GM23248 (cell line): ENCODE measurements at places on chromosomes 7 and 10.
A peak's percentile ranks its signal among the peaks of the same experiment; 100 is the strongest.

GRCh38 chr10:63268149-63268797 lies 135.1 kb downstream of the NRBF2 start:
- DNase-seq: peak; percentile 58

DNA sequence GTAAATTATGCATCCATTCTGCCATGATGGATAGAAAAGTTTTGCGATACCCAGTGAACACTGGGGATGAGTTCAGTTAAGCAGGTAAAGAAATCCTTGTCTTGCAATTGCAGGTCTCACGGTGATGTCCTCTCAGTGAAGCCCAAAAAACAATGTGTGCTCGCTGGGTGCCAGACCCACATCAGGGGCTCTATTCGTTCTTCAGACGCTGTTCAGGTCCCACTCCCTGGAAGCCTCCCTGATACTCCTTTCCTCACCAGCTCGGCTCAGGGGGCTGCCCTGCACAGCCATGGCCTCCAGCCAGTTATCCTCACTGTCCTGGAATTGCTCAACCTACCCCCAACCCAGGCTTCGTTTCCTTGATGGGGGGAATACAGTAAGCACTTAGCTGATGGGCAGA lies 323.5 kb downstream of the ADARB2 start:
- DNase-seq: no peak

DNA sequence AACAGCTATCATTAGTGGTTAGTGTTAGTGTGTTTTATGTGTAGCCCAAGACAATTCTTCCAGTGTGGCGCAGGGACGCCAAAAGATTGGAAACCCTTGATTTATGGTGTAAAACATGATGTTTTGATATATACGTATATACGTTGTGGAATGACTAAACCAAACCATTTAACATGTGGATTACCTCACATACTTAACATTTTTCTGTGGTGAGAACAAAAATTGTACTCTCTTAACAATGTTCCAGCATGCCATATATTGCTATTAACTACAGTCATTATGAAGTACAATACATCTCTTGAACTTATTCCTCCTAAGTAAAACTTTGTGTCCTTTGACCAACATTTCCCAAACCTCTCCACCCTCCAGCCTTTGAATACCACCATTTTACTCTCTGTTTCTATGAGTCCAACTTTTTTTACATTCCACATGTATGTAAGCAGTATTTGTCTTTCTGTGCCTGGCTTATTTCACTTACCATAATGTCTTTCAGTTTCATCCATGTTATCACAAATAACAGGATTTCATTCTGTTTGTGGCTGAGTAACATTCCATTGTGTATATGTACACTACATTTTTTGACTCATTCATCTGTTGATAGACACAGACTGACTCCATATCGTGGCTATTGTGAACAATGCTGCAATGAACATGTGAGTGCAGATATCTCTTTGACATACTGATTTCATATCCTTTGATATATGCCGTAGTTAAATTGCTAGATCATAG lies 42.2 kb upstream of the MAGI2 start:
- peak; percentile 78 for DNase-seq

- DNase-seq: peak; percentile 86
Observed at GRCh38 chr7:40299097-40299496, 164.3 kb downstream of the SUGCT start.

DNA sequence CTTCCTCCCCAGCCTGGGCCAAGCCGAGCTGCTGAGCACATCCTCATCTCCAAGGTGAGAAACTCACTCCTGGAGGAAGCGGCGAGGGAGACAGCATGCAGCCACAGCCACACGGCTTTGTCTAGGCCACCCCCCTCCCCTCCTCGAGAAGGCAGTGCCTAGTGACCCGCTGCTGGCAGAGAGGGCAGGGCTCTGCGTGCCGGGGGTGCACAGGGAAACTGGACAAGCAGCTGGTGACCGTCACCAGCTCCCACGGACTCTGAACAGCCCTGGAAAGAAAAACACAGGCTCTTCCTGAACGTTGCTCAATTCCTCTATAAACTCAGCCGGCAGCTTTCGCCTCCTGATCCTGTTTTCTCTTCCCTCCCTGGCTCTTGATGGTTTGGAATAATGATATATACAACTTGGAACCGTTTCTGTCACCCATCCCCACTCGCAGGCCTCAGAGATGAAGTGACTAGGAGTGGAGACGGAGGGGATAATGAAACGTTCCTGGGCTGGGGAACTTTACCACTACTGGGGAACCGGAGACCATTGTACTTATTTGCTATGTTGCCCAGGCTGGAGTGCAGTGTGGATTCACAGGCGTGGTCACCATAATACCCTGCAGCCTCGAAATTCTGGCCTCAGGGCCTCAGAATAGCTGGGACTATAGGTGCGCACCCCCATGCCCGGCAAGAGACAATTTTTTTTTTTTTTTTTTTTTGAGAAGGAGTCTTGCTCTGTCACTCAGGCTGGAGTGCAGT lies 19.3 kb downstream of the PAPOLB start:
- DNase-seq: peak; percentile 4

- no peak for DNase-seq
Observed at GRCh38 chr7:43077285-43077684, 35.2 kb upstream of the HECW1 start.

DNA sequence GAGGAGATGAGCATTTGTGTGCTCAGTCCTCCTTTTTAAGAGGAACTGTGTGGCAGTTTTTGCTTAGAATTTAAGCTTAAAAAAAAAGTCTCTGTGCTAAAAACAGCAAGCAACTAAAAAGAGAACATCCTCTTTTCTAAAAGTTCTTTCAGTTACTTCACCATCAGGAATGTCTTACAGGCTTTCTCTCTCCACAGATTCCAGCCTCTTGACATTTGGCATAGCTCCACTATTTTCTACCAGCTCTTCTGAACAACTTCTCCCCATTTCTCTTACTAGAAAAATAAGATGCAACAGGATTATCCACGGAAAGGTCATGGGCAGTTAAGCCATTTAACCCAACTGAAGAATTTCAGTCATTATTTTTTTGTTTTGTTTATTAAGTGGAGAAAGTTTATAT lies 13.2 kb downstream of the PCLO start:
- no peak for DNase-seq

DNA sequence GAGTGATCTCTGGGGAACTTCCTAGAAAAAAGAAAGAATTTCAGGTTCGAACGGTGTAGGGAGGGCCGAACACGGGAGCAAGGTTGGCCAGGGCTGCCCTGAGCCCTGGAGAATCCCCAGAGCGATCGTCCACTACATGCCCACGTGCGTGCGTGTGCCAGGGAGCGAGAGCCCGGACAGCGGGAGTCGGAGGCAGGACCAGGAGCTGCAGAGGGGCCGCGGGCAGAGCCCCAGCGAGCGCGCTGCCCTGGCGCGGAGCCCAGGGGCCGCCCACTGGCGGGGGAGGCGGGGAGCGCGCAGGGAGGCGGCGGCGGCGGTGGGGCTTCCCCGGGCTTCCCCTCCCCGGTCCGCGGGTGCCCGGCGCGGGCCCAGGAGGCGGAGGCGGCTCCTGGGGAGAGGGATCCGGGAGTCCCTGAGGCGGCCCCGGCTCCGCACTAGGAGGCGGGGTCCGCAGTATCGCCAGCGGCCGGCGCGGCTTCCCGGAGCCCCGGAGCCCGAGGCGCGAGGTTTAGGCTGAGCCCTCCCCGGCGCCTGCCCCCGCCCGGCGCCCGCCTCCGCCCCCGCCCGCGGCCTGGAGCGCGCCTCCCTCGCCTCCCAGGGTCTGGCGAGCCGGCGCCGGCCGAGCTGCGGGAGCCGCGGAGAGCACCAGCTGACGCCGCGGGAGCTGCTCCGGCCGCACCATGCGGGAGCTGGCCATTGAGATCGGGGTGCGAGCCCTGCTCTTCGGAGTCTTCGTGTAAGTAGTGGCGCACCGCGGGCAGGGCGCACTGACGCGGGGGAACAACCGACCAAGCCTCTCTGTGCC lies at the start of gene PLPP4:
TSS of gene PLPP4 (plus strand) at position 602 of the 805 bp plus-strand sequence. CDS start at position 681, 79 bp downstream.
- peak; percentile 79 for DNase-seq

GRCh38 chr7:29442146-29442545 lies 121.5 kb upstream of the PRR15 start:
- DNase-seq: peak; percentile 51

DNA sequence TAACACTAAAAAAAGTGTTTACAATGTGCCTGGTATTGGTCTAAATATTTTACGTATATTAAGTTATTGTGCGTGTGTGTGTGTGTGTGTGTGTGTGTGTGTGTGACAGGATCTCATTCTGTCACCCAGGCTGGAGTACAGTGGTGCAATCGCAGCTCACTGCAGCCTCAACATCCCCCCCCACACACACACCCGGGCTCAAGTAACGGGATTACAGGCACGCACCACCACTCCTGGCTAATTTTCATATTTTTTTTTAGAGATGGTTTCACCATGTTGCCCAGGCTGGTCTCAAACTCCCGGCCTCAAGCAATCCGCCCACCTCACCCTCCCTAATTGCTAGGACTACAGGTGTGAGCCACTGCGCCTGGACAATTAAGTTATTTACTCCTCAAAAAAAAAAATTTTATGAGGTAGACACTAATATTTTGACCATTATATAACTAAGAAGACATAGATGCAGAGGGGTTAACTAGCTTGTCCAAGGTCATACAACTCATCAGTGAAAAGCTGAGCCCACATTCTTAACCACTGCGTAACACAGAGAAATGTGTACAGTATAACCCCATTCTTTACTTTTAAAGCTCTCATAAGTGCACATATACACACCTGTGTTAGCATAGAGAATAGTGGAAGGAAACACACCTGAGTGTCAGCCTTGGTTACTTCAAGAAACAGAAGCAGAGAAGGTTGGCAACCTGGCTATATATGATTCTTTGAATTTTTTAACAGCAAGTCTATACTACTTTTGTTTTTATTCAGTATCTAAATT lies 35.0 kb downstream of the DNAJC12 start:
- DNase-seq: no peak

DNA sequence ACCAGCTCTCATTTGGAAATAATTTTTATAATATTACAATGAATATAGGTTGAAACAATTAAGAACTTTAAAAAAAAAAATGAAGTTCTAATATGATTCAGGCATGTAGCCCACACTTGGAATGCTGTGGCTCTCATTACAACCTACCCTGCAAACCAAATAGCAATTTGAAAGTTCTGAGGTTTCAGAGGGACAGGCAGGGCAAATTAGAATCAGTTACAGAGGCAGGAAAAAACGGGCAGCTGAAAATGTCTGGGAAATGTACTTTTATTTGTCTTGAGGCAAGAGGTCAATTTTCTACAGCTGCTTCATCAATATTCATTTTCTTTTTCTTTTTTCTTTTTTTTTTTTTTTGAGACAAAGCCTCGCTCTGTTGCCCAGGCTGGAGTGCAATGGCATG lies 95.3 kb downstream of the PIP4K2A start:
- DNase-seq: peak; percentile 46

- no peak for DNase-seq
Observed at GRCh38 chr10:131131726-131132591, 179.6 kb downstream of the TCERG1L start.

GRCh38 chr7:32658467-32658869 lies 163.2 kb downstream of the AVL9 start:
- DNase-seq: no peak

DNA sequence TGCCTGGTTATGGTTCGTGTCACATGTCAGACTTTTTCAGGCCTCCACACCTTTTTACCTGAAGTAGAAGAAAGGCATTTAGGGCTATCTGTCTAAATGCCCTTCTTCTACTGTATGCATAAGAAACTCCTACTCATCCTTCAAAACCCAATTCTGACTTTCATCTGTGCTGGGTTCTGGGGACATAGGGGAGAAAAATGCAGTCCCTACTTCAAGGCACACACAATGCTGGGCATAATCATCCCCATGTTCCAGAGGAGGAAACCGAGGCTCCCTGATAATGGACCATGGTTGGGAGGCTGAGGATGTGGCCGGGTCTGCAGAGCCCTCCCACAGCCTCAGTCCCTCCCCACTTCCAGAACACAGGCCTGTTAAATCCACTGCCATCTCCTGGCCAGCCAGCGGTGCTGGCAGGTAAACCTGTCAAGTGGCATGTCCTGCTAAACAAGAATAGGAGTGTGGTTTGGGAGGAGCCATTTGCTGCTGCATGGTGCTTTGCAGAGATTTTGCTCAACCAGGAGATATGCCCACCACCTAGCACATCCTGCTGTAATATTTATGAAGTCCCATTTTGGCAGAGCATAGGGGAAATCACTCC lies 32.0 kb downstream of the GRID1 start:
- DNase-seq: no peak

DNA sequence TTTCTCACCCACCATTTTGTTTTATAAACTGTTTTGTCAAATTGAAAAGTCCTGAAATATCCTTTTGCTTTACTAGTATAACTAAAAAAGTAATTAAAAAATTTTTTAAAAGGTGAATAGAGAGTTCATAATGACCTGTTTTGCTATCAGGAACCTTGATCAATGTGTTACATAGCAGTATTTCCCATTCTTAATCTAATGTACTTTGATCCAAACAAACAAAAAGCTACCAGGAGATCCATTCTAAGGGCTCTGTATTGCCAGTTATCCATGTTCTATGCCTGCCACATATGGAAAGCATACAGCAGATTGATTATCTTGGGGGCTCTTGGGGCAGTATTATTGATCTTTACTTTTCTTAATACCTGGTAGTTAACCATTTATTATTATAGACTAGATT lies 32.1 kb downstream of the ZMYND11 start:
- no peak for DNase-seq

GRCh38 chr7:42080841-42081586 lies 156.0 kb downstream of the GLI3 start:
- DNase-seq: no peak

GRCh38 chr7:143401265-143401664 lies 7.4 kb downstream of the EPHA1 start:
- DNase-seq: no peak

- no peak for DNase-seq
Observed at GRCh38 chr10:114017271-114017670, 26.4 kb upstream of the ADRB1 start.

DNA sequence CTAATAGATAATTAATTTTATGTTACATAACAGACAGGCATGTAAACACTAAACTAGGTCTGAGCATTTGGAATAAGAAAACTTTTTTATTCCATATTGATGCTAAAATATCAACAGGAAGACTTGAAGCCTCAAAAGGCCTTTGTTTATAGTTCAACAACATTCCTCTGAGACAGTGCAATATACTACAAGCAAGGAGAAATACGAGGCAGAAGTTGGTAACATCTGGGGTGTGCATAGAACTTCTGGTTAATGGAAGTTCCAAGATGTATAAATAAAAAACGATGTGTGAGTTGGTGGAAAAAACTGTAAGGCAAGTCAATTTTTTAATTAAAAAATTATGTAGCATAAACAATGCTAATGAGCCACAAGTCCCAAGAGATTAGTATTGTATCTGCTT lies 139.6 kb downstream of the SKAP2 start:
- no peak for DNase-seq

DNA sequence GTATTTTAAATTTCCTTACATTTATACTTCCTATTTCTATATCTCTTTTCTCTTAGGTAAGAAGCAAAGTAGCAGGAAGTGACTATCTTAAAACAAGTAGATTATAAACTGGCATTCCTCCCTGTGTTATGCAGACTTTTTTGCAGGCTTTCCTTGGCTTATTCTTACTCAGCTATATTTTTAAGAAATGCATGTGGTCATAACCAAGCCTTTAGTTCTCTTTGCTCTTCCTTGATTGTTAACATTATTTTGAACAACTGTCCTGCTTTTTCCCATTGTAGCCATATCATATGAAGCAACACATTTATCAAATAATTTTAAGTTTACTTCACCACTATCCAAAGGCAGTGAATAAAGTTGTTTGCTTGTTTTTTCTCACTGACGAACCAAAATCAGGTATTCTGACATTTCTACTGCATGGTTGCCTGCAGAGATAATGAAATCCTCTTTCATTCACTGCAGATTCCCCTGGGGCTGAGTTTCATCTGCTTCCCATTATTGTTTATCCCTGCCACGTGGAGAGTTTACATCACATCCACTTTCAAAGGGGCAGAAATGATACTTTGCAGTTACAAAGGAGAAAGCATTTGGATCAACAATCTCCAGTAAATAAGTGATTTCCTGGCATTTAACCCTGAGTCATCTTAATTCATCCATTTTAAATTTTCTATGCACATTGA lies 389.9 kb upstream of the SEMA3C start:
- DNase-seq: peak; percentile 56
